ENCODE measurements at places on chromosomes 1 and 21.

GRCh38 chr1:94334764-94335163, 83.4 kb upstream of the ABCD3 start:
- DNase-seq, result no peak

GRCh38 chr1:212485913-212486618, 53.3 kb downstream of the NENF start:
- DNase-seq, result no peak

GRCh38 chr1:23423415-23424292, 894 bp downstream of the TCEA3 start:
- DNase-seq, result peak; percentile 78

- no peak for DNase-seq
Observed at GRCh38 chr1:169473347-169473746, 12.4 kb downstream of the SLC19A2 start.

DNA sequence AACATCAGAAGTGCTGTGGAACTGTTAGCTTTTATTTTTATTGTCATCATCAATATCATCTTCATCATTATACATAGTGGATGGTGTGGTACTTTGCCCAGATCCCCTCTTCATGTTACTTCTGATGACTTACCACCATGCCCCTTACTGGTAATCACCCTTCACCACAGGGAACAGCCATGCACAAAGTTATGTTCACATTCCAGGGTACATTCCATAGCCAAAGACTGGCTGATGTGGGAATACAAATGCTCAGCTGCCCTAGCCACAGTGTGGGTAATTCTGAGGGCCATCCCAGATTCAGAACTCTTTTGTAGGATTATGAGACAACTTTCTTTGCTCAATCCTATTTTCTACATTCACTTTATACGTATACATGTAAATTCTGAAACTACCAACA, 691.3 kb upstream of the CXADR start:
- no peak for DNase-seq

- peak; percentile 84 for DNase-seq
Observed at GRCh38 chr1:178037510-178038253, 56.2 kb upstream of the RASAL2 start.

- DNase-seq, result no peak
Observed at GRCh38 chr1:93739472-93739871, 57.8 kb upstream of the BCAR3 start.

DNA sequence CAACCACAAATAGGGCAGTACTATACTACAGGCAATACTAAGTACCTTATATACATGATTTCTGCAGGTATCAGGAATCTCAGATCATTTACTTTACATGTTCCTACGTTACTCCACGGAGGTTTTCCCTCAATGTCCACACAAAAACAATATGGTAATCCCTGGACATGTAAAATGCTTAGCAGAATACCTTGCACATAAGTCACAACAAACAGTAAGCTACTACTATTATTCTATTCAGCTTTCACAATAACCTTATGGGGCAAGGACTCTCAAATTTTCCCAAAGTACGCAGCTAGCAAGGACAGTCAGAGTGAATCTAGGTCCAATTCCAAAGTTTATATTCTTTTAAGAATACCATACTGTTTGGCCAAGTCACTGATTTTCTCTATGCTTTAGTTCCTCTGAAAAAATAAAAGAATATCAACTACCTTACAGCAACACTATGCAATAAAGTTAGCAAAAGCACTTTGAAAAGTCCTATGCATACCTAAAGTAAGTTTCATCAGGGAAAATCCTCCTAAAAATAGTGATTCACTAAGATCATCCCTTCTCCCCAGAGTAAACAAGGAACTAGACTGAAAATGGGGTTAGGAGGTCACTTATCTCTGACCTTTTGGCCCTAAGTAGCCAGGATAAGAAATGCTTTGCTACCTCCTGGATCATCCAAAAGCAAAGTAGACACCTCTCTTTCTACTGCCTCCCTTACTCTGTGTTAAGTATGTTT, 67.4 kb downstream of the LUZP1 start:
- DNase-seq, result no peak

GRCh38 chr21:33902349-33902748, 13.3 kb downstream of the ATP5PO start:
- no peak for DNase-seq

DNA sequence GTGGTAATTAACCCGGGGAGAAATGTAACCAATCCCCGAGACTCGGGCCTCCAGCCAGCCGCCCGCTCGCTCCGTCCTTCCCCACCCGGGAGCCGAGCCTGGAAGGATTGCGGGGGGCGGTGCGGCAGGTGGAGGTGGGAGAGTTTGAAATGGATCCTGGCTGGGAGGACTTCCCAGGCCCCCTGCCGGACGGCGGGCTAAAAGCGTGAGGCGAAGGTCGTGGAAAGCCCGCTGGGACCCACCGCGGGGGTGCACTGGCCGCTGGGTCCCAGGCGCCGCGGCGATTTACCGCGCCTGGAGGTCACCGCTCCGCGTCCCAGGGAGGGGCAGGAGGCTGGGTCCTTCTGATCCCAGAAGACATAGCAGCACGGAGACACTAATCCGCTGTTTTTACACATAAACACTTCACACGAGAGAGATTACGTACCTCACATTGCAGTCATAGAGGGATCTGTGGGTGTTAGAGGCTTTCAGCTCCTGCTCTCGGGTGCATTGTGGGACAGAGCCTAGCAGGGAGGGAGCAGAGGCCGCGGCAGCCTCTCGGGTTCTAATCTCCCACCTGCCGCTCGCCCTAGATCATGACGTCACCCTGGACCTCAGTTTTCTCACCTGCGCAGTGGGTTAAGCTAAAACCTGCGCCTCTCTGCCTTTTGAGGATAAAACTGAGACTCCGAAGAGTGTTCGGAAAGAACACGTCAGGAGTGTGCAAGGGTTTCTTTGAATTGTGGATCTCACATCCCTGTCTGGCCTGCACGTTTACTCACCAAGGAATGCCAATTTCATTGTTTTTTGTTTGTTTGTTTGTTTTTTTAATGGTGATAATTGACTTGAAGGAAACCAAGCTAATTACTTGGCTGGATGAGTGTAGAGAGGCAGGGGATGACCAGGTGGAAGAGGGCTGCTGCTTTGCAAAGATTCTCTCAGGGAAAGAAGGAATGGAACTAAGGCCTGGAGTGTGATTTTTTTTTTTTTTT, 17.1 kb upstream of the TMEM9 start:
- peak; percentile 24 for DNase-seq

DNA sequence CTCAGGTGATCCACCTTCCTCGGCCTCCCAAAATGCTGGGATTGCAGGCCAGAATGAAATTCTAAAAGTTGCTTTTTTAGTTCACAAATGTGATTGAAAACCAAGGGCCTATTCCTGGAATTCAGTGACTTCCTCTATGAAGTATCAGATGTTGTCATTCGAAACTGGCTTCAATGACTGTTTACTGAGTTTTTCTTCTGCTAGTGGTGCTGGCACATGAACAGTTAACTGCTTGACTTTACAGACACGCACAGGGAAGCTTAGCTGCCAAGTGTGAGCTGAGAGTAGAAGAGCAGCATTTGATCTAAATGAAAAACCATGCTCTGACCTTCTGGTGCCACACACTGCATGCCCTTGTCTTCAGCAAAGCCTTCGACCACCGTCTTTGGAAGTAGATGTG, 32.8 kb upstream of the AJAP1 start:
- no peak for DNase-seq

DNA sequence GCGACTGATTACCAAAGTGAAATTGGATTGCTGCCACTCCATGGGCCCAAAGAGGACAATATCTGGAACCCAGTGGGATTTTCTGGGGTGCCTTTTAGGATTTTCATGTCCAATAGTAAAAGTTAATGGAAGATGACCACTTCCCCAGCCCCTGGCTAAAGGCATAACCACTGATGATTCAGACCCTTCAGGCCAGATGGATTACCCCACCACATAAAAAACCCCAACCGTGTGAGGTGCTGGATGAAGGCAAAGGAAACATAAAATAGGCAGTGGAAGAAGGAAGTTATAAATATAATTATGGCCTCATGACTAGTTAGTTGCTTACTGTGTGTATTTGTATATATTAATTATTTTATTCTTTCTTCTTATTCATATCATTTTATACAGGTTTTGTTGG, 40.2 kb upstream of the IL10 start:
- DNase-seq, result no peak

- DNase-seq, result peak; percentile 51
Observed at GRCh38 chr1:108000620-108001111, 35.7 kb upstream of the VAV3 start.

GRCh38 chr1:113095790-113096455, 22.9 kb downstream of the LRIG2 start:
- no peak for DNase-seq

DNA sequence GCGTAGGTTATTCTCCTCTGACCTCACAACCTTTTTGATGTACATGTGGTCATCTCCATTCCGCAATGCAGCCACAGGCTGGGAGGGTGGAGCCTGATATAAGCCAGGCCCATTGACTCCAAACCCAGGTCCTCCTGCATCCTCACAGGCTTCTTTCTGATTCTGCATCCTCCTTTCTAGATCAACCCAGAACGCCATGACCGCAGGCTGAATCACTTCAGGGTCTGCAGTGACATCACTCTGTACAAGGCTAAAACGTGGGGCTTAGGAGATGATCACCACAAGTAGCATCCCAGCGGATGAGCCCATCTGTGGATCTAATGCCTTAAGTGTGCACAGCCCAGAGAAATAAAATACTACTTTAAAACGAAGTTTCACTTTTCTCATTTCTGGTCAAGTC, 16.1 kb downstream of the EBNA1BP2 start:
- no peak for DNase-seq

- DNase-seq, result no peak
Observed at GRCh38 chr1:44019466-44019948, 11.8 kb downstream of the SLC6A9 start.

DNA sequence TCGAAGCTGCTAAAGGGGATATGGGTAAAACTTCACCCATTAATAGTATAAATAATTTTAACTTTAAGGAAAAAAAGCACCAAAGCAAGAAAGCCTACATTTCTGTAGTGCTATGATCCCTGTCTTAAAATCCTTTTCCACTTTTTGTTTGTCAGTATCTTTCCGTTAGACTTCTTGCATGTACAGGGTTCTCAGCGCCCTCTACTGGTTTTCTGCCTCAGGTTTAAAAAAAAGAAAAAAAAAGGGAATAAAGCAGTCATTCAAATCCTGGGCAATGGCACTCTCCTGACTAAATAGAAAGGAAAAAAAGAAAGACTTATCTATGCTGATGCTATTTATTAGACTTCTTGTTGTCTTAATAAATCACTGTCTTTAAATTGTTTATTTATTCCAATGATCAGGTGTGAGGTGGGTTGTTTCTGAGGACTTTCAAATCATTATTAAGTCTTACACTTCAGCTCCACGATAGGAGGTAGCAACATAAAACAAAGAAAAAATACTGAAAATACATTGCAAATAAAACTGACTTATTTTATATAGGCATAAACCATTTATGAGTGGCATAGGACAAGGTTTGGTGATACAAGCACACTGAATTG, 475.4 kb upstream of the NR5A2 start:
- no peak for DNase-seq

DNA sequence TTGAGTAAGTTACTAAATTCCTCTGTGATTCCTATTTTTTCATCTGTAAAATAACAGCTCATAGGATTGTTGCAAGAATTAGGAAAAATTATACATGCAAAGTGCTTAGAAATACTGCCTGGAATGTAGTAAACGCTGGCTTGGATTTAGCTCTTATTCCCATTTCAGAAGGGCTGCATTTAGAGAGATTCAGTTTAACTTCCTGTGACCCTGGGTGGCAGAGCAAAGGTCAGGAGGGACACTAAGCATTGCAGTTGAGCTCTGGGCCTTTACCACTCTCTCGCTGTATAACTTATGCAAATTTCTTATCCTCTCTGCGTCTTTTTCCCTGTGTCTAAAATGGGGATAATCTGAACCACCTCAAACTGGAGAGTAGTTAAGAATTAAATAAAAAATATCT, 241.0 kb upstream of the POU3F1 start:
- DNase-seq, result no peak

DNA sequence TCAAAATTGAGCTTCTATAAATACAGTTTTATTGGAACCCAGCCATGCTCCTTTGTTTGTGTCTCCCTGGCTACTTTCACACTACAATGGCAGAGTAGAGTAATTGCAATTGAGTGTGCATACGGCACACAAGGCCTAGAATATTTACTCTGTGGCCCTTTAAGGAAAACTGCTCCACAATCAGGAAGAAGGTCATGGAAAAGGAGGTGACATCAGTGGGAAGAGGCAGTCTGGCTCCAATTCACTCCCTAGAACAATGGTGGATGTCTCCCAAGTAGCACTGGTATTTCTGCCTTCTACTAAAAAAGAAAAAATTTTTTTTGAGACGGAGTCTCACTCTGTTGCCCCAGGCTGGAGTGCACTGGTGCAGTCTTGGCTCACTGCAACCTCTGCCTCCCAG, 51.3 kb downstream of the KRTAP19-8 start:
- no peak for DNase-seq

DNA sequence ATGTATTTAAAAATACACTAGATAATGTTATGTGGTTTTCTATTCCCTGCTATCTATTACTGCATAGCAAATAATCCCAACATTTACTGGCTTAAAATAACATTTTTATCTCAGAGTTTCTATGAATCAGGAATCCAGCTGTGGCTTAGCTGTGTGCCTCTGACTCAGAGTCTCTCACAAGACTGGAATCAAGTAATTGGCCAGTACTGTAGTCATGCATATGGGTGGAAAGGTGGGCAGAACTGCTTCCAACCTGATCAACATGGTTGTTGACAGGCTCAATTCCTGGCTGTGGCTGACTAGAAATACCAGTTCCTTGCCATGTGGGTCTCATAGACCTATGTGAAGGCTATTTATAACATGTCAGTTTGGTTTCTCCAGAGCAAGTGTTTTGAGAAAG, 131.8 kb downstream of the PDE4B start:
- no peak for DNase-seq

GRCh38 chr1:66732407-66733166, 19.7 kb upstream of the DYNLT5 start:
- no peak for DNase-seq

DNA sequence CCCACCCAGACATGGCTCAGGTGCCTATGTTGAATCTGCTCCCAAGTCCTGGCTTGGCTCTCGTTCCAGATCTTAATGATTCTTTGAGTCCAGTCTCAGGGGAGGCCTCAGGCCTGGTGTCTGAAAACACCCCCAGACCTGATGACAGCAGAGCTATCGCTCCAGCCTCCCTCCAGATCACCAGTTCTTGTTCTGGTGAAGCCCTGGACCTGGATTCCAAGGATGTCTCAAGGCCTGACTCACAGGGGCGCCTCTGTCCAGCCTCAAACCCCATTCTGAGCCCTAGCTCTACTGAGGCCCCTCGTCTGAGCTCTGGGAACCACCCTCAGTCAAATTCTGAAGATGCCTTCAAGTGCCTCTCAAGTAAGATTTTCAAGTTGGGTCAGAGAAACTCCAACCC, 11.4 kb downstream of the MROH7 start:
- DNase-seq, result no peak

- no peak for DNase-seq
Observed at GRCh38 chr1:71231751-71232150, 150.9 kb upstream of the ZRANB2 start.

DNA sequence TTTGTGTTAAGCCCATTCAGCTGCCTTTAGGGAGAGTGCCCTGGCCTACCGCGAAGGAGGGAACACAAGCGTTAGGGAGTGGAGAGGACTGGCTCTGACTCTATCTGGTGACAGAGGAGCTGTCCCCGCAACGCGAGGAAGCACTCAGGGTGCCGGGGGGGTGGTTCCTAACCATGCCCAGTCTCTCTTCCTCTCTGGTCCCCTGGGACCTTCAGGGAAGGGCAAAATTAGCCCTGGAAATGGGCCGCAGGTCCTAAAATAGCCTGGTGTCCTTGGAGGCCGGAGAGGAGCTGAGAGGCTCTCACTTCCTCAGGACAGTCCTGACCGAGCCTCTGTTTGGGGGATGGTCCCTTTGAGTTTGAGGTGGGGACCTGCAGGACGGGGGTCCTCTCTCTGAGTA, 5.8 kb downstream of the SLC45A1 start:
- no peak for DNase-seq

GRCh38 chr21:39341249-39341923, 7.5 kb downstream of the HMGN1 start:
- DNase-seq, result no peak
